Osteocyte (in vitro differentiated cells): ENCODE measurements at places on chromosomes 6 and 20. TPM values are rescaled to one million over a fixed set of nuclear protein-coding genes. Genes with fewer than 3 reads are reported as not detected.

DDX43 gene
- not detected in 2 replicates for total RNA-seq

UNC5CL gene
- 0.51 and 0.76 TPM in 2 replicates for total RNA-seq

- DNase-seq: no peak
- H3K4me3 ChIP-seq: no peak overlapping the region
- H3K27me3 ChIP-seq: no peaks in the 10 kb centered on the region
- H3K27ac ChIP-seq: no peak overlapping the region
- H3K4me1 ChIP-seq: no peaks in the 10 kb centered on the region
Observed at GRCh38 chr20:7031222-7031621, 263.7 kb downstream of the BMP2 start.

GRCh38 chr6:83096791-83097190 is 29.3 kb downstream of the DOP1A start:
- DNase-seq: no peak
- peaks cover 13% of the 10 kb centered on the region for H3K4me1 ChIP-seq
- H3K27me3 ChIP-seq: no peaks in the 10 kb centered on the region
- peaks cover 11% of the 10 kb centered on the region for H3K36me3 ChIP-seq
- no peak overlapping the region for H3K27ac ChIP-seq

GRCh38 chr6:80165143-80165542 is 58.7 kb downstream of the BCKDHB start:
- H3K36me3 ChIP-seq: peaks cover 2% of the 10 kb centered on the region
- no peak for DNase-seq
- no peaks in the 10 kb centered on the region for H3K27me3 ChIP-seq
- H3K4me3 ChIP-seq: no peak overlapping the region

DNA sequence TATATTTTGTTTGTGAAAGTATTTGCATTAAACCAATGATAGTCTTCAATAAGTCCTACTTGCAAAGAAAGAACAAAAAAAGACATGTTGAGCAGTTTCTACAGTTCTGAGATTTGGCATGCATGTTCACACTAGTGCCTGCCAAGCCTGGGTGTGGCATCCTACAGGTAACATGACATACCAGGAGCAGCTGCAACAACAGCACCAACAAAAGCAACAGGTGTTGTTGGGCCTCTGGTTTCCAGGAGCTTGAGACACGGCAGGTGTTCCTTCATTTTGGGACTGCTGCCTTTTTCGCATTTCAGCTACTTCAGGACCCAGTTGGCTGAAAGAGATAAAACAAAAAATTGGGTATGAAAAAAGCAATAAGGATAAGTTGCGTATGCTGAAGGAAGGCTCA is 41.2 kb upstream of the MTRF1L start:
- DNase-seq: no peak
- no peak overlapping the region for H3K4me3 ChIP-seq

DNA sequence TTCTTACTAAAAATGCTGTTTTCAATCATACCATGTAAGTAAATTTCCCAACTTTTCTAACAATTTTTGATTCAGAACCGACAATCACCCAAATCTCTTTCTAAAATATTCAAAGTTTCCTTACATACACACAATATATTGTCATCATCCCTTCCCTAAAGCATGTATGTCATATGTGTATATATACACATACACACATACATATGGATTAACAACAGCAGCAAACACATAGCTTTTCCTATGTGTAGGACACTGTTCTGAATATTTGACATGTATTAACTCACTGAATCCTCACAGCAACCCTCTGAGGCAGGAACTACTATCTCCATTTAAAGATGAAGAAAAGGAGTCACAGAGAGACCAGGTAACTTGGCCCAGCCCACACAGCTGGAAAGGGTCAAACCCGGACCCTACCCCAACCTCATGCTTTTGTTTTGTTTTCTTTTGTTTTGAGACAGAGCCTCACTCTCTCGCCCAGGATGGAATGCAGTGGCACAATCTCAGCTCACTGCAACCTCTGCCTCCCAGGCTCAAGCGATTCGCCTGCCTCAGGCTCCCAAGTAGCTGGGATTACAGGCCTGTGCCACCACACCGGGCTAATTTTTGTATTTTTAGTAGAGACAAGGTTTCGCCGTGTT is 7.2 kb downstream of the FYN start:
- H3K36me3 ChIP-seq: peaks cover 4% of the 10 kb centered on the region
- H3K4me3 ChIP-seq: no peak overlapping the region
- no peak for DNase-seq
- no peaks in the 10 kb centered on the region for H3K27me3 ChIP-seq
- peaks cover 23% of the 10 kb centered on the region for H3K4me1 ChIP-seq

SMLR1 gene
- not detected in 2 replicates for total RNA-seq

EFCAB8 gene
- 0.64 and 0.97 TPM in 2 replicates for total RNA-seq

GRCh38 chr6:12590901-12591300 is 125.7 kb upstream of the PHACTR1 start:
- H3K27me3 ChIP-seq: no peaks in the 10 kb centered on the region
- no peak overlapping the region for H3K27ac ChIP-seq
- no peak overlapping the region for H3K4me3 ChIP-seq
- H3K4me1 ChIP-seq: peaks cover 49% of the 10 kb centered on the region
- peaks cover 1% of the 10 kb centered on the region for H3K36me3 ChIP-seq

GFOD1 gene
- 0.65 and 0.89 TPM in 2 replicates for total RNA-seq

HTR1E gene
- not detected in 2 replicates for total RNA-seq

DNA sequence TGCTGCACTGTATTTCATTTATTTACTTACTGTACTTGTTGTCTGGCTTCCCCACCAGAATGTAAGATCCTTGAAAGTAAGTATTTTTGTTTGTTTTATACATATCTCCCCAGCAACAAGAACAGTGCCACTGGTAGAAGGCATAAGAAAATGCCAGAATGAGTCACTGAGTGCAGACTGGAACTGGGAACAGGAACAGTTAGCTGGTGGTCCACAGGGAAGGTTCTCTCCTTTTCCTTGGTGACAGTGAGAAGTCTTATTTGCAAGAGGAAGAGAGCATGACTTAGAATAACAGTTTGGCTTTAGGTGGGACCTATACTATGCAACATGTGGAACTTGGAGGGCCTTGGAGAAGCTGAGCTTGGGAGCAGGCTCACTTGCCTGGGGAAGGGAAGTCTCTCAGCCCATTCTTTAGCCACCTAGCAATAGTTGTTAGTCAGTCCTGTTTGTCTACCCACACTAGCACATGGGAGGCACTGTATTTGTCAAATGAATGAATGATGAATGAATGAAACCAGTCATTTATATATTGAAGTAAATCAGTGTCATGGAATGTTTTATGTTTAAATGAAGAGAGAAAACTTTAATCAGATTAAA is 203.5 kb downstream of the KCNQ5 start:
- peaks cover 12% of the 10 kb centered on the region for H3K4me1 ChIP-seq
- H3K27ac ChIP-seq: no peak overlapping the region
- no peak for DNase-seq

DNA sequence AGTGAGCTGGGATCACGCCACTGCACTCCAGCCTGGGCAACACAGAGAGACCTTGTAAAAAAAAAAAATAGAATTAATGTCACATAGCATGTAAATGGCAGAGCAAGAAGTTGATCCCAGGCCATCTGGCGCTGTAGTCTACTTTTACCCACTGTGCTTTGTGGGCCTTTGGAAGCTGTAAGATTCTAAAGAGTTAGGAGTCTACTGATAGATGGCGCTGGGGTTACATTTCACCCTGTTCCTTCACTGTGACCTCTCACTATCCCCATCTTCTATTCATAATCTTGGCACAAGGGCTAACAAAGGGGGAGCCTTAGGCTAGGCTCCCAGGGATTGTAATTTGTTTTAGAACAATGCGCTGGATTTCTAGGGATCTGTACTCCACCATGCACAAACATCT is 24.4 kb downstream of the SIRPD start:
- H3K36me3 ChIP-seq: no peaks in the 10 kb centered on the region
- H3K4me3 ChIP-seq: no peak overlapping the region
- DNase-seq: no peak
- H3K27ac ChIP-seq: no peak overlapping the region

GRCh38 chr6:151181706-151182363 is 57.9 kb upstream of the AKAP12 start:
- no peak for DNase-seq
- H3K4me1 ChIP-seq: peaks cover 6% of the 10 kb centered on the region
- no peaks in the 10 kb centered on the region for H3K27me3 ChIP-seq
- H3K27ac ChIP-seq: no peak overlapping the region

DNA sequence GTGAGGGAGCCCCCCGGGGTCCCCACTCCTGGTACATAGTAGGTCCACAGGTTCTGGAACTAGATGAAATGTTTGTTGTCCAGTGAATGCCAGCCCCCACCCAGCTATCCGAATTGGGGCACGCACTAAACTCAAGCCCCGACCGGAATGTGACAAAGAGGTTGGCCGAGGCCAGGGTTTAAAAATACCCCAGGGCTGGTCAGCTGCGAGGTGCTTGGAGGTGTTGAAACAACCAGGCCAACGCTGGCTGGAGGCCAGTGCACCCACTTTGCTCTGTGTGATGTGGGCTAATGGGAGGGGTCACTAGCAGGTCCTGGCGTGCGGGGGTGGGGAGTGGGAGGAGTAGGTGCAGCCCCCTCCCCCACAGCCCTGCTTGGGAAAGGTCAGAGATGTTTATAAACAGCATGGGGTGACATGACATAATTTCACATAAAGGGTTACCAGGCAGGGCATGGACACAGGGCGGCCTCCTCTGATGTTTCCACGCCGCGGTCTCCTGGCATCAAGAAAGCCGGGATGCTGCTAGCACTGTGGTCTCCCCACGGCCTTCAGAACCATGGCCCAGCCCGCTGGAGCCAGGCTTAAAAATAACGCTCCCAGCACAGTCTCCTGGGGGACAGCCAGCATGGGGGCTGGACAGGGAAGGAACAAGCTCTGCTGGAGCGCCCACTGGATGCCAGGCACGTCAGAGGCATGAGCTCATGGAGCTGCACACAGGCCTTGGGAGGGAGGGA is 111.2 kb upstream of the PTPN1 start:
- H3K36me3 ChIP-seq: no peaks in the 10 kb centered on the region
- H3K27me3 ChIP-seq: peaks cover 3% of the 10 kb centered on the region
- peaks cover 42% of the 10 kb centered on the region for H3K4me1 ChIP-seq

- H3K27ac ChIP-seq: peak overlapping the region; percentile 97
- DNase-seq: no peak
- peaks cover 70% of the 10 kb centered on the region for H3K4me1 ChIP-seq
Observed at GRCh38 chr6:33426590-33427511, 7.0 kb downstream of the SYNGAP1 start.

DSP gene
- total RNA-seq: 124 and 135 TPM in 2 replicates

- H3K27ac ChIP-seq: peak overlapping the region; percentile 94
- H3K4me3 ChIP-seq: peak overlapping the region; percentile 83
- peak; percentile 89 for DNase-seq
Observed at GRCh38 chr20:32484225-32484957, 100.7 kb downstream of the NOL4L start.

PRRT1 gene
- total RNA-seq: 1.2 and 2.1 TPM in 2 replicates

CDSN gene
- total RNA-seq: not detected in 2 replicates

FYN gene
- total RNA-seq: 121 and 142 TPM in 2 replicates

GRCh38 chr6:130583268-130583667 is 217.5 kb downstream of the TMEM200A start:
- no peak overlapping the region for H3K4me3 ChIP-seq
- no peaks in the 10 kb centered on the region for H3K36me3 ChIP-seq
- no peak for DNase-seq
- H3K4me1 ChIP-seq: no peaks in the 10 kb centered on the region
- H3K27me3 ChIP-seq: no peaks in the 10 kb centered on the region

CASS4 gene
- total RNA-seq: 0.13 TPM in 1 of 2 replicates, not detected in the other

FAM217A gene
- not detected in 2 replicates for total RNA-seq

POM121L2 gene
- not detected in 2 replicates for total RNA-seq

SRC gene
- total RNA-seq: 30.1 and 32.5 TPM in 2 replicates

GRCh38 chr6:20669571-20670314 is 135.5 kb downstream of the CDKAL1 start:
- no peak overlapping the region for H3K27ac ChIP-seq
- no peak overlapping the region for H3K4me3 ChIP-seq
- H3K36me3 ChIP-seq: no peaks in the 10 kb centered on the region
- no peak for DNase-seq
